ENCODE measurements at places on chromosomes 1 and 21.
A peak's percentile ranks its signal among the peaks of the same experiment; 100 is the strongest.

GRCh38 chr1:226982451-226983177 is 42.5 kb downstream of the COQ8A start:
- no peak for DNase-seq

- no peak for DNase-seq
These were observed 11.7 kb downstream of the LHX9 start for GRCh38 chr1:197928849-197929336.

GRCh38 chr21:25639551-25640201 is 618 bp downstream of the JAM2 start:
- peak; percentile 76 for DNase-seq

DNA sequence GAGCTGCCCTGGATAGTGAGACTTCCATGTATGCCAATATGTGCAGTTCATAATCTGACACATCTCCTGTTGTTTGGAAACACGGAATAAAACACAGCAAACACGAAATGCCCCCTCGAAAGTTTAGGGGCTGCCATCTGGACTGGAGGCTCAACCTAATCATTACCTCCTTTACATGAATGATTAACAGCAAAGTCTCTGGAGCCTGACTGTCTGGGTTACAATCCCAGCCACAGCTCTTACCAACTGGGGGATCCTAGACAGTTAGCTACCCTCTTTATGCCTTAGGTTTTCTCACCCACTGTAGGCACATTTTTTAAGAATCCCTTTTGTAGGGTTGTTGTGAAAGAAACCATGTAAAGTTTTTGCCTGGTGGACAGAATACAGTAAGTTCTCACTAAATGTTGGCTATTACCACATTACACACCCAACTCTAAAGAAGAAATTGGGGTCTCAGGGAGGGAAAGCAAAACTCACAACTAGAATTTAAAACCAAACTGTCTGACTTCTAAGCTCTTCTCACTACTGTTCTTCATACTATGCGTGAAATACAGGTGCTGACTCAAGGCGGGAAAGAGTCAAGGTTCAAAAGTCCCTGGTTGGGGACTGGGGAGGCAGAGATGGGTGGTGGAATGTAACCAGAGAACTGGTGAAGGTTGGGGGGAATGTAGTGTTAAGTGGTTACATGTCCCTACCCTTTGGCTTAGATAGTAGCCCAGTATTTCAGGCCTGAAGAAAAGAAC is 24.2 kb downstream of the CYP4A22 start:
- DNase-seq, result no peak

DNA sequence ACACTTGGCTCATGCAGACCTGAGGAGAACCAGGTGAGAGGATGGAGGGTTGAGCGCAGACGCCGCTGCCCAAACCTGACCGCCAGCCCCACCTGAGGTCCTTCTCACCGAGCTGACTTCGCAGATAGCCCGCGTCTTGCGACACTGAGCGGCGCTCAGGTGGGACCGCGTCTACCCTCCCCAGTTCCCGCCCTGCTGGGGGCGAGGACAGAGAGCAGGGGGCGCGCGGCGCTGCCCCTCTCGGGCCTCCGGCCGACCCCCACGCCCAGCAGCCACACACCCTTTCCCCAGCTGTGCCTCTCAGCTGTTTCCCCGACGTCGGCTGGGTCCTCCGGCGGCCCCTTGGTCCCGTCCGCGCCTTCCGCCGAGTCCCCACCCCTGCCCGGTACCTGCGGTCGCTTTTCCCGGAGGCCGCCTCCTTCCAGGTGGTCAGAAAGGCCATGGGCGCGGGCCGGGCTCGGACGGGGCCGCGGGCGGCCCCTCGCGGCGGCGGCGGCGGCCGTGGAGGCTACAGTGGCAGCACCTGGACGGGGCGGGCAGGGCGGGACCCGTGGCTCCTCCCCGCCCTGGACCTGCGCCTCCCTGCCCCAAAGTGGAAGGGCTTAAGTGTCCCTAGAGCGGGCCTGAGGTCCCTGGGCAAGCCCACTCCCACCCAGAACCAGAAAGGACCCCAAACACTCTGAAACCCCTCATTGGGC is 14.4 kb upstream of the TTC39A start:
- peak; percentile 53 for DNase-seq

DNA sequence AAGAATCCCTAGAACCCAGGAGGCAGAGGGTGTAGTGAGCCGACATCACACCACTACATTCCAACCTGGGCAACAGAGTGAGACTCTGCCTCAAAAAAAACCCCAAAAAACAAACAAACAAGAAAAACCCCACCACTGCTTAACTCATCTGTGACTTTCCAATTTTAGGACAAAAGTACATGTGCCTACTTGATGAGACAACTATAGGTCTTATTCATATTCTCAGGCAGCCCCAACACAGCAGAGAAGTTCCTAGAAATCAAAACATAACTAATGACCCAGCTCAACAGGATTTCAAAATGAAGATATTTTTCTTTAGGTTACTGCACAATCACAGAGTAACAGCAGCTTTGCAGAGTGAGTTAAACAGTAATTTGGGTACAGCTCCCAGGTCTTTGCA is 26.4 kb downstream of the TIAM1 start:
- no peak for DNase-seq

DNA sequence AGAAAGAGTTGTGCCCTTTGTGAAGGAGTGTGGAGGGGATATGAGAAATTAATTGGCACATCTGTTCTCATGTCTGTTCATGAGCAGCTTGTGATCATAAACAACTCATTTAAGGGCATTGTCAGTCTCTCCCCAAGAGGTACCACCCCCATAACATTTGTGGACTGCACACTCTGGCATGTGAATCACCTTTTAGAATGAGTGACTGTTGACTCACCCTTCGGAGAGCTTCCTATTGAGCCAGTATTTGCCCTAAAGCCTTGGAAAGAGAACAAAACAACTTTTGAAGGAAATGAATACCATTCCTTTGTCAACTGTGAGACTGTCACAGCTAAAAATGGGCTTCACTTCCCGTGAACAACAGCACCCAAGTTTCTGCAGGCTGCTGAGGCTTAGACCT is 27.5 kb upstream of the MYSM1 start:
- no peak for DNase-seq

DNA sequence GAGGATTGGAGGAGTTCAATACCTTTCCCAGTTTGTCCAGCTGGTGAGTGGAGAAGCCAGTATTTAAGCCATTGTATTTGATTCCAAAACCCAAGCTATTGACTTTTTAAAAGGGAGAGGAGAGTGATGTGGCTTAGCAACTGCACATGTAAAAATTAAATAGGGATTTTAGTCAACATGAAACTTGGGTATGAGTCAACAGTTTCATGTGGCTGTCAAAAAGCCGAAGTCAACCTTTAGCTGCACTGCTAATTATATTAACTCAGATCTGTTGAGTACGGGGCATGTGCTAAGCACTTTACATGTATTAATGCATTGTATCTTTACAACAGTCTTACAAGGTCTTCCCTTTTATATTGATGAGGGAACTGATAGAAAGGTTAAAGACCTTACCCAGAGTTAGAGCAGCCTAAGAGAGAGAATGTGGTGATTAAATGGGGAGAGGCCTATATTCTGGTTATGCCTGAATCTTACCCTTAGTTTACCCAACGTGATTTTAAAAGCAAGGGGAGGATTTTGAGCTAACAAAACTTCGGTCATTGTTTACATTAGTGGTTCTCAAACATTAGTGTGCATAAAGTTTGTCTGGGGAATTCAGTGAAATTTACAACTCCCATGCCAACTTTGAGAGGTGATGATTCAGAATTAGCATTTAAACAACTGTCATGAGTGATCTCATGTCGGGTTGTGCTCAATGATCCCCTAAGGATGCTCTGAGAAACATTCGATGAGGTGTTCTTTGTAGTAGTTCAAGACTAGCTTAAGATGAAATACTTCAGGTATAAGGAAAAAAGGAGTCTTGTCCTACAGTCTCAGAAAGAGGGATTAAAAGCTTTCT is 6.9 kb upstream of the SLC35F3 start:
- DNase-seq, result no peak

GRCh38 chr21:36863260-36863659 is 103.2 kb downstream of the HLCS start:
- DNase-seq, result no peak

DNA sequence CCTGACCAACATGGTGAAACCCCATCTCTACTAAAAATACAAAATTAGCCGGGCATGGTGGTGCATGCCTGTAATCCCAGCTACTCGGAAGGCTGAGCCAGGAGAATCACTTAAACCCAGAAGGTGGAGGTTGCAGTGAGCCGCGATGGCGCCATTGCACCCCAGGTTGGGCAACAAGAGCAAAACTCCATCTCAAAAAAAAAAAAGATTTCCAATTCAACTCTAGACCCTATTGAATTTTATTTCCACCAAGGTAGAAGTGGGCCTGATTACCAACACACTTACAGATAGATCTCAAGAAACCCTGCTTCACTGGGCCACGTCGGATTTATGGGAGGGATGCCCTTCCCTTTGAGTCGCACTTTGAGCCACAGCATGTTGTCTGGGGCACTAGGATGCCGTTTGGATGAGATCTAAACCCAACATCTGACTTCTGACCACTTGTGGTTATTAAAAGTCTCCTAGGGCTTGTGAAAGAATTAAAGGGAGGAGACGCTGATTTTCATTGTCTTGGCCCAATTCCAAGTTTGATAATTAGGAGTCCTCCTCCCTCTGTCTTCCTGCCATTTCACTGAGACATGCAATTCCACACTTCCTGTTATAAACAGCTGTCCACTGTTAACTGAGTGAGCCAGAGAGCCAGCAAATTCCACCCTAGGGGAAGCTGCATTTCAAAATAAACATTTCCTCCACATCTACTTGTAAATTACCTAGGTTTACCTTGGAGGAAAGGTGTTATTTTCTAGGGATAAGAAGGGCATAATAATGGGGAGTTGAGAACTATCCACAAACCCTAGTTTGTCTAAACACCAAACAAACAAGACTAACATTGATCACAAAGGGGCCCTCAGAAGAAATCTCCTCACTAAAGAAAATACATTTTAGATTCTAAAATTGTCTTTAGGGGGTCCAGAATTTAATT is 5.2 kb upstream of the RERE start:
- peak; percentile 26 for DNase-seq

GRCh38 chr1:80445033-80445432 is 1355.7 kb upstream of the ADGRL2 start:
- DNase-seq, result no peak

DNA sequence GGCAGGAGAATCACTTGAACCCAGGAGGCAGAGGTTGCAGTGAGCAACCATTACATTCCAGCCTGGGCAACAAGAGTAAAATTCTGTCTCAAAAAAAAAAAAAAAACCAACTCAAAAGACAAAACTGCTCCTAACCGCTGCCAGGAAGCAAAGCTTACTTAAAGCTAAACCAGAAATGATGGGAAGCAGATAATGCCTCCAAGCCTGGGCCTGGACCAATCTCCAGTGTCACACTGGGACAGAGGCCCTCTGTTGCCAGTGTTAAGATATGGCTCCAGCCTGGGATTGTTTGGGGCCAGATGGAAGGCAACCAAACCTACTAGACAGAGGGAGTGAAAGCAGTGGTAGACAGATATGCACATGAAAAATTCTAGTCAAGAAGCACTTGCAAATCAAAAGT is 36.9 kb downstream of the NSL1 start:
- no peak for DNase-seq

GRCh38 chr1:186618401-186619170 is 61.6 kb downstream of the PTGS2 start:
- DNase-seq, result peak; percentile 61

DNA sequence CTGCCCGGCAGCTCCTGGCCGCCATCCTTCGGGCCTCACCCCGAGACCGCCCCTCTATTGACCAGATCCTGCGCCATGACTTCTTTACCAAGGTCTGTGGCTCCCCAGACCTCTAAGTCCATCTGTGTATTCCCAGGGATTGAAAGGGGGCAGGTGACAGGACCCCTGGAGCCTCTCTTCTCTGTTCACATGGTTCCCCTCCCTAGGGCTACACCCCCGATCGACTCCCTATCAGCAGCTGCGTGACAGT is 2.8 kb downstream of the PLK3 start:
- DNase-seq, result no peak

DNA sequence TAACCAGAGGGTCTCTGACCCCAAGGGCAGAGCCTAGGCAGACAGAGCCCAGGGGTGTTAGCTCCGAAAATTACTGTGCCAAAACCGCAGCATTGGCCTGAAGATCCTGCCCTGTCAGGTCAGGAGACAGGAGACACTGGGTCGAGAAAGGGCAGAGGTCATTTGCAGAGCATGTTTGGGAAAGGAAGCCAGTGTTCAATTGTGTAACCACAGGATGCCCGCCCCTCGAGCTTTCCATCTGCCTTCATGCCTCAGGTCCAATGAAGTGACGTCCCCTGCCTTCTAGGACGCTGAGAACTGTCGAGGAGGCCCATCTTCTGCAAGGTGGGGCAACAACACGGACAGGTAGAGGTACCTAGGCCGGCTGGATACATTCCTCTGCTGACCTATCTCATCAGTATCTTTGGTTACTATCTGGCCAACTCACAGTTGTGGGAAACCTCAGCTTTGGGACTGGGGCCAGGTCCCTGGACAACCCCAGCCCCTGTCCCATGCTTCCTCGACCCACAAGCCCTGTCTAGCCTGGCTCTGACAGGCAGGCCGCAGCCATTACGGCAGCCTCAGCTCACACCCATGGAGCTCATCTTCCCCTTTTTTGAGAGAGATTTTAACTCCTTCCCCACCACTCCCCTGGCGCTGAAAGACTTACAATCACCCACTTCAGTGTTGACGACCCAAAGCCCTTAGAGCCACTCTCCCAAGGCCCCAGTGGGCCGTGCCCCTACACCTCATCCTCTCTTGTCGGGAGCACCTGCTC is 1.3 kb downstream of the ARL8A start:
- DNase-seq, result no peak

DNA sequence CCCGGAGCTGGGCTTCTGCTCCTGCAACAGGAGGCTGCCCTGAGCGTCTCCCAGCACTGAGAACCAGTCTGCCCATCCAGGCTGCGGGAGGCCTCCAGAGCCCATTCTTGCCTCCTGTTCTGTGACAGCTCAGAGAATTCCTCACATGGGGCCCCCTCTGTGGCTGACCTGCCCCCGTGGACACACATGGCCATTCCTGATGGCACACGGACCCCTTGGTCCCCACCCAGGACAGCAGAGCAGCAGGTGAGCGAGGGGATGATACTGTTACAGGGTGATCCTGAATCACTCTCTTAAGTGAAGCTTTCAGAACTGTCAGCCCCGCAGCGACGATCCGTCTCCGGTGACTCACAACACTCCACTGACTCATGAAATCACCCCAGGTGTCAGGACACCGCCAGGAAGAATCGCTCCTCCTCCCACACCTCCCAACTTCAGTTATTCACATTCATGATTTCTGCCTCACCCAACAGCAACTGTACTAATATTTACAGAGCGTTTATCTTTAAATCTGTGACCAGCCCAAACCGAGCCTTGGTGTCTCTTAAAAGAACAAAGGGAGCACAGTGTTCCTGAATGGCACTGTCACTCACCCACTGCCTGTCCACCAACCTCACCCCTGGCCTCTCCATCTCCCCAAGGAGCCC is 22.5 kb downstream of the CHD5 start:
- DNase-seq, result peak; percentile 66

DNA sequence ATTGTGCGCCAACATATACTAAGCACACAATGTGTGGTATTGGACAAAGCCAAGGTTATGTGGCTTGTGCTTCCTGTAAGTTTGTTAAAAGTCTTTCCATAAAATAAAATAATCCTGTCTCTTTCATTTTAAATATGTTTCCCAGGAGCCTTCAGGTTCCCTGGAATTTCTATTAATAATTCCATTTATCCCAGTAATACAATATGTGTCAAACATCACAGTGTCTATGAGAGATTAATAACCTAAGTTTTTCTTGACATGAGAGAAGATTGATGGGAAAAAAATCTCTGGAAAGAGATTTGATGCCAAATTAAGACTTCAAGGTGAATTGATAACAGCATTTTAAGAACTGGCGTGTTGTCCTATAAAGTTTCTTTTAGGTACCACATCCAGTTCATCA is 507.0 kb downstream of the TTLL7 start:
- DNase-seq, result no peak

Measured in activated CD8-positive, alpha-beta memory T cell treated with anti-CD3 and anti-CD28 coated beads, Interleukin-2, amount 50 U/mL, for 48 hours (primary cell).